Stimulated activated CD4-positive, alpha-beta T cell treated with anti-CD3 and anti-CD28 coated beads, Interleukin-2, amount 100 ng/mL, for 48 hours (primary cell): ENCODE measurements at places on chromosomes 1 and 21.
A peak's percentile ranks its signal among the peaks of the same experiment; 100 is the strongest.

GRCh38 chr21:14864211-14865021, 200.4 kb downstream of the NRIP1 start:
- peak; percentile 37 for DNase-seq

DNA sequence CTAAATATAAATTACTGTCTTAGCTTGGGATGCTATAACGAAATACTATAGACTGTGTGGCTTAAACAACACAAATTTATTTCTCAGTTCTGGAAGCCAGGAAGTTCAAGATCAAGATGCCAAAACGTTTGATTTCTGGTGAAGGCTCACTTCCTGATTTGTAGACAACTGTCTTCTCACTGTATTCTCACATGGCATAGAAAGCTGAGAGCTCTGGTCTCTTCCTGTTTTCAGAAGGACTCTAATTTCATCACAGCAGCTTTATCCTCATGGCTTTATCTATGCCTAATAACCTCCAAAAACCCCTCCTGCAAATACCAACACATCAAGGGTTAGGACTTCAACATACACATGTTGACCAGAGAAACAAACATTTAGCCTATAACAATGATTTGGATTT, 1795.5 kb downstream of the MRPL39 start:
- no peak for DNase-seq

GRCh38 chr1:101603726-101604125, 366.9 kb downstream of the S1PR1 start:
- no peak for DNase-seq

- DNase-seq = no peak
Measured at GRCh38 chr1:234656944-234657654, 47.1 kb upstream of the IRF2BP2 start.

DNA sequence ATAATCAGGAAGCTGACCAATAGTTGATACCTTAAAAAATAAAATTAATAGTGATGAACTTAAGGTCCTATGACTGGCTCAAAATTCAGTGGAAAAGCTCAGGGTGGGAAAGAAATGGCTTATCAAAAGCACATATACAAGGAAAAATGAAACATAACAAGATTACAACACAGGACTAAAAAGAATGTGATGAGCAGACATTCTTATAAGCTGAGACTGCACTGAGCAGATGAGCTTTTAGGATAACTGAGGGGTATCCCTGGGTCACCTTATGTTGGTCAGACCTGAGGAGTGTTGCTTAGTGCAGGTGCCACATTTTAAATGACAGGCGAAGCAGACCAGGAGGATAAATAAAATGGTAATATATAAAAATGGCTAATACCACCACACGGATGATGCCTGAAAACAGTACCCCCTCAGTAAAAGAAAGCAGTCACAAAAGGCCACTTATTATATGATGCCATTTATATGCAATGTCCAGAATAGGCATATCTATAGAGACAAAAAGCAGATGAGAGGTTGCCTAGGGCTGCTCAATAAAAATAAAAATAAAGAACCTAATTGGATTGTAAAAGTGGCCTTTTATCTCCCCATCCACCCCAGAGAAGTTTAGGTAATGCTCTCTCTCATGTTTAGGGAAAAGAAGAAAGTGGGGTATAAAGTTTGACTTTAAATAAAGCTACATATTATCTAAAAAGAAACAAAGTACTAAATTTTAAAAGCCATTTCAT, 163.9 kb downstream of the SLC45A1 start:
- no peak for DNase-seq

DNA sequence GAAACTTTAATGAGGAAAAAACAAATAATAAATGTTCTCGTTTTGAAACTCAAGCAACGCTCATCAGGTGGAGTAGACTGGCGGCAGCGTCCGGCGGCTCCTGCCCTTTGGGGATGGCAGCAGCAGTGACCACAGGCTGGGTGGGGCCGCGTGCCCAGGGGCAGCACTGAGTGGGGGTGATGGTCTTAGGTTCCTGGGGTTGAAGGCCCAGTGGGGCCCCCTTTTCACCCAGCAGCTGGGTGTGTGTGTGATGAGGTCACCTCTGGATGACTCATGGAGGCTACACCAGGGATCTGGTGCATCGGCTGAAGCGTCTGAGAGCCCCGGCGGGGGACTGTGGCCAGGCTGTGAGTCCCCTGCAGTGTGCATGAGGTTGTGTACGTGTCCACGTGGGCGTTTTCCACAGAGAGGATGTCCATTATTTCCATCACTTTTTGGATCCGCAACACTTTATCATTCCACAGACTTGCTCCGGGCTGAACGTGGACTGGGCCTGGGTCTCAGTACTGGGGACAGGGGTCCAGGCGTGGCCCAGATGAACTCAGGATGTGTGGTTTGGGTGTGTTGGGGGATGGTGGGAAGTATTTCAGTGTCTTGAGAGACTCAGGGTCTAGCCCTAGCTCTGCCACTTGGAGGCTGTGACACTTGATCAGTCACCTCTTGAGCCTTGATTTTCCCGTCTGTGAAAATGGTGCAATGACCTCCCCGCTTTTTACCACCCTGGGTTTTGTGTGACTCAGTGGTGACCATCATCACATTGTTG, 25.6 kb downstream of the LDLRAP1 start:
- DNase-seq = no peak

DNA sequence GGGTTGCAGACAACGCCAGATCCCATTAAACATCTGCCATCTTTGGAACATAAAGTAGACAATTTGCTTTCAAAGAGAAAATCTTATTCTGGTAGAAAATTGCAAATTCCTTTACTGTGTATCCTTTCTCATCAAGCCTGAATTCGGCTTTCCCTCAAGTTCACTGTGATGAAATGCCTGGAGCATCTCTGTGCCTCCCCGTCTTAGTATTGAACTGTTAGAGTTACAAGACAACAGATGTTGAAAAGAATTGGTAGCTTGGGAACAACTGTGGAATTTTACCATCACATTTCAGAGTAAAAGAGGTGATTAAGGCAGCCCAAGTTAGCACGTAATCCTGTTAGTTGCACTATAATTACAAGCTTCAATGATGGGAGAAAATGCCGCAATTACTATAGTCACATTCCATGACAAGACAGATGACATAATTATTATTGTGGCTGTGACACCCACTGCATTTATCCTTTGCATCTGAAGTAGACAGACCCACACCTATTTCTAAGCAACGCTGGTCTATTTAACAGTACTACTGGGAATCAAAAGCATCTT, 54.4 kb upstream of the B3GALNT2 start:
- DNase-seq = no peak

- DNase-seq = no peak
Measured at GRCh38 chr1:15276691-15277446, 29.8 kb downstream of the FHAD1 start.
